Stimulated activated CD8-positive, alpha-beta memory T cell treated with anti-CD3 and anti-CD28 coated beads, Interleukin-2, amount 100 ng/mL, for 48 hours (primary cell): ENCODE measurements at places on chromosomes 5 and 9.

DNA sequence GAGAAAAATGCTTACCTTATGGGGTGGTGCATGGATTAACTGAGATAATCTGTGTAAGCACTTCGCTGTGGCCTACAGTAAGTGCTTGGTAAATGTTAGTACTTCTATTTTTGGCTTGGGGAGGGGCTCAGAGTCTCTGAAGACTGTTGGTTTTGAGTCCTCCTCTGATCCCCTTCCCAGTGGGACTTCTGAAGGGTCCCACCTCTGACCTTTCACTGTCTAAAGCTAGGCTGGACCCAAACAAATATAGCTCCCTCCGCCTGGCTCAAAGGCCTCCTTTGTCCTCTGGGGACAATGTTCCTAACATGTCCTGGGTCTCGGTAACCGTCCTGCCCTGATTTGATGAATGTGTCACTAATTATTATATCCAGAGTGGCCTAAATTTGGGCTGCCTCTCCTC lies 34.8 kb downstream of the CAMK2A start:
- no peak for DNase-seq

- no peak for DNase-seq
Measured at GRCh38 chr5:74064911-74065310, 438.9 kb downstream of the ARHGEF28 start.

- DNase-seq, result no peak
Measured at GRCh38 chr5:175677571-175677970, 19.7 kb downstream of the HRH2 start.

- DNase-seq, result no peak
Measured at GRCh38 chr5:12934722-12935121, 1009.8 kb downstream of the DNAH5 start.

- DNase-seq, result no peak
Measured at GRCh38 chr5:33362915-33363314, 77.8 kb upstream of the TARS1 start.

DNA sequence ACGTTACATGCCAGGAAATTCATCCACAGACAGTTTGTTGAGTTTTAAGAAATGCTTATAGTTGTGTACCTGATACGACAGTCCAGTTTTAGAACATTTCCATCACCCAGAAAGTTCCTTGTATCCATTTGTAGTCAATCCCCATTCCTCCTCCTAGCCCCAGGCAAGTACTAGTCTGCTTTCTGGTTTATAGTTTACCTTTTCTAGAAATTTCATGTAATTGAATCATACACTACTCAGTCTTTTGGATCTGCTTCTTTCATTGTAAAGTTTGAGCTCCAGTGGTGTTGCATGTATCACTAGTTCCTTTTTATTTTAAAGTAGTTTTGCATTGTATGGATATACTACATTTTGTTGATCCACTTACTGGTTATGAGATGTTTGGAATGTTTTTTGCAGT lies 291.2 kb downstream of the AOPEP start:
- DNase-seq, result no peak

DNA sequence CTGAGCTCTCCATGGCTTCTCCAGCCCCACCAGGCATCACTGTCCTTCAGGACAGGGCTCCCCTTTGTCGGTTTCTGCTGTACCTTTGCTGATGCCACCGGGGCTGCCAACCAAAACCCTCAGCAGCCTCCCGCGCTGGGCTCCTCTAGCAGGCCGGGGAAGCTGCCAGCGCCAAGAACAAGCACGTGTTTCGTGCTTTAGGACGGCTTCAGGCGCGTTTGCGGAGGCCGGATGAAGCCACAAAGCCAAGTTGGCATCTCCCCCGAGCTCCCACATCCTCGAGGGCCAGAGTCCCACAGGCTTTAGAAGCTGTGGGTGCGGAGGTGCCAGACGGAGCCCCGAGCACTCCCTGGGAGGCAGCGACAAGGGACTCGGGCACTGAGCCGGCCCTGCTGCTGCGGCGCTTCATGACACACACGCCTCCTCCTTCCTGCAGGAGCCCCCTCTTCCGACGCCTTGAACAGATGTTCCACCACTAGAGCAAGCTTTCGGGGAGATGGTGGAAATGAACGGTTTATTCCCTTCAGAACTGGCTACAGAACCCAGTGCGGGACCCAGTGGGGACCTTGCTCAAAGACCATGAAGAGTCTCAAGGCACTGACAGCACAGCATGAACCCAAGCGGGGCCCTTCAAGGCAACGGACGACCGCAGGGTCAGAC lies 36.7 kb downstream of the SARDH start:
- no peak for DNase-seq

DNA sequence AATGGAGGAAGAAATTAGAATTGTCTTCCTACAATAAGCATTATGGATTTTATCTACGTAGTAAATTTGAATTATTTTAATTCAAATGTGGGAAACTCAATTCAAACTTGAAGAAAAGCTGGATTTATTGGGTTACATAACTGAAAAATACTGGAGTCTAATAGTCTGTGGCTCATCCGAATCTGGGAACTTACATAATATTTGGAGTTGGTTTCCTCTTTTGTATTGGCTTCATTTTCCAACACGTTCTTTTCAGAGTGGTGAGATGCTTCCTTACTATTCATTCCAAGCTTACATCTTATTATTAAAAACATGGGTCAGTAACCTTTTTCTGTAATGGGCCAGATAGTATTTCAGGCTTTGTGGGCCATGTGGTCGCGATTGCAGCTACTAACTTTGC lies 164.8 kb downstream of the ARHGAP26 start:
- no peak for DNase-seq

DNA sequence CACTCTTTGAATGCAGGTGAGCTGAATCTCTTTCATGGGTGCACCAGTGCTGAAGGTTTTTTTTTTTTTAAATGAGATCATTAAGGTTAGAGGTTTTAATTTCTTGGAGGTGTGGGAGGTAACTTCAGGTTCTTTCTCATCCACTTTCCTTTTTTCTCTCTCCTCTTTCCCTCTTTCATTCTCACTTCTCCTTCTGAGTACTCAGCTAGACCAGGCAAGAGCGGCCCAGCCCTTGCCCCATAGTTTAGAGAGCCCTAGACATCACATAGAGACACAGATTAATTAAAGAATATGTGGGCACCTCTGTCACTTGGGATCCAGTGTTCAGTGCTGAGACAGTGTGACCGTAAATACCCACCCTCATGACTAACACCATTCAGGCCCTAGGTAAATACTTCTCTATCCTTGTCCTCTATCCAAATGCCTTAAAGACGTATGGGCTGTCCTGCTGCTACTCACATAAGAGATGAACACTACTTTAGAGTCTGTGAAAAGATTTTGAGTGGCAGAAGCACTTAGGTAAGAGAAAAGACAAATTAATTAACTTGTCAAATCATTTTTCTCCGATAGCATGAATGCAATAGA lies 174.1 kb downstream of the TLE4 start:
- no peak for DNase-seq

DNA sequence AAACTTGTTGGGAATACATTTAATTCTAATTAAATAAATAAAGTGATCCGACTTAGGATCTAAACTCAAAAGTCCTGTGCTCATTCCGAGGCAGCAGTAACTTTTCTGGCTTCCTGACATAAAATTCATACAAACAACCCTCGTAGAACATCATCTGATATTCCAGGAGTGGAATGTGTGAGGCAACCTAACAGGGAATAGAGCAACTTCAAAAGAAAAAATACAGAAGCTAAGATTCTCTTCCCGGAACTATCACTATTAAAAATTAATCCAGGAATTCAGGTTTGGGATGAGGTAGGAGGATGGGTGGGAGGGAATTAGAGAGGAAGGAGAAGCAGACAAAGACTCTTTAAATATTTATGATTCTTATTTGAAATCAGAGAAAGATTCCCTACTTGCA lies 32.9 kb upstream of the TRIO start:
- DNase-seq, result no peak

GRCh38 chr9:72476617-72477437 lies 44.6 kb upstream of the TMC1 start:
- DNase-seq, result peak; percentile 11

DNA sequence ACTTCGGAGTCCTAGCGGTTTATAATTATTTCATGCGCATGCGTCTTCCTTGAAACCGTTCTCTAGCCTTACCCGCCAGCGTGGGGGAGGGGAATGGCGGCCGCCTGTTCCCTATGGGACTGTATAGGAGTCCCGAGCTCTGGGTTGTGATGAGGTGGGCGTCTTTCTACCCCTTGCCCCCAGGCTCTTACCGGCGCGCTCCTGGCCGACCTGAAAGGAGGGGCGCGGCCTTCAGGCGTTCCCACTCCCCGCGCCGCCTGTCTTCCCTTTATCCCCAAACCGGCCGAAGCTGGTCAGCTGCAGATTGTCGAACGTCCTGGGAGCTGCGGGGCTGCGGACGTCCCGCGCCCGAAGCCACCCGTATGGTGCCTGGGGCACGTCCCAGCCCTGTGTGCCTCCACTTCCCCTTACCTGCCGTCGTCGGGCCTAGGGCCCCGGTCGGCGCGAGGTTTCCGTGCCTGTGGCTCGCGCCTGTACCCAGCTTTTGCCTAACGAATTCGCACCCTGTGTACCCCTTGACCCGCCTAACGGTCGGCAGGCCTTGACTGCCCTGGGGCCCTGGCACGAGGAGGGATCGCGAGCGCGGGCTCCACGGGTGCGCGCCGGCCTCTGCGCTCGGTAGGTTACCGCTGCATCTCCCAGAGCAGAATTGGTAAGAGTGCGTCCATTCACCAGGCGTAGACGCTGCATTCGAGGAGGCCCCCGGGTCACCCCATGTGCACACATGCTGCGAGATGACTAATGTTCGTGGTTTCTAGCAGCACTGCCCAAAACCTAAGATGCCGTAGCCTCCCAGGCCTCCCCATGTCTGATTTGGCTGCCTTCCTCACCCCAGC lies 653 bp upstream of the HNRNPH1 start:
- DNase-seq, result peak; percentile 50

DNA sequence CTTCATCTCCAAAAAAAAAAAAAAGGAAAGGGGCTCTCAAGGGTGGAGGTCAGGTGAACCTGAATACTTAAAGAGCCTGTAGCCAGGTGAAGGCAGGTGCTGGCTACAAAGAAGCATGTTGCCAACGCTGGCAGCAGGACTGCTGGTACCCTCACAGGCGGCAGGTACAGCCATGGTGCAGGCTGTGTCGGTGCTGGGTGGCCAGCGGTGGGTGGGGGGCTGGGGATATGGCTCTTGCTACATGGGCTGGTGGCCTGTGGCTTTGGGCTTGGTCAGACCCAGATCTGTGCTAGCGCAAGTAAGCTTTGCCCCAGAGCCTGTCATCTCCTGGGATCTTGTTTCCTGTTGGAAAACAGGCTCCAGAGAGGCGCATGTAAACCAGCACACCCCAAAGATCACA lies 86.3 kb upstream of the PHYKPL start:
- no peak for DNase-seq

DNA sequence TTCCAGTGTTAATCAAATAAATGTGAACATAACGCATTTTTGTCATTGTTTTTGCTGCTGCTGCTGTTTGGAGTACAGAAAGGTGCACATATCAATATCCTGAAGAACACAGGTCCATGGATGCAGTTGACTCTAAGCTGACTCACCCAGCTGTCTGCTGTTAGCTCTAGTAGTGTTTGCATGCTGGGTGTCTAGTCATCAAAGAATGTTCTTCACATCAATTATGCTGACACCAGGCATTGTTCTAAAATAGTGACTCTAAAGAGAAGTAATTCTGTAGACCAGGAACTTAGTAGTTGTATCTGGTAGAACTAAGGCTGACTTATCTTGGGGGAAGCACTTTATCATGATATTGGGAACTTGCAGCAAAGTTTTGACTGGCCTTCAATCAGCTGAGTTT lies 55.7 kb upstream of the DPYSL3 start:
- no peak for DNase-seq

DNA sequence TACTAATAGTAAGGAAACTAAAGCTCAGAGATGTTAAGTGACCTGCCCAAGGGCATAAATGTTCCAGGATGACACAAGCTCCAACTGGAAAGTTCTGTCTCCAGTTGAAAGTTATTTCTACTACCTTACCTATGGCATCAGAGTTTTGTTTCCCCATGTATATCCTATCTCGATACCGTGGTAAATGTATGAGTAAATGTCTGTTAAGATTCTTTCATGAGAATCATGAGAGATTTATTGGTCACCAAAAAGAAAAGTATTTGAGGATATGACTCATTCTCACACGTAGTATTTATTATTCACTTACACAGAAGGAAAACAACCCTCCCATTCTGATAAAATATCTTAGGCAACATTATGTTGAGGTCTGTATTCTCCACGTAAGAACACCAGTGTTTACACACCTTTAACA lies 11.1 kb upstream of the SHOC1 start:
- DNase-seq, result no peak

GRCh38 chr9:136740971-136741882 lies 1.5 kb downstream of the LCN10 start:
- no peak for DNase-seq

- no peak for DNase-seq
Measured at GRCh38 chr5:179233909-179234562, 111.2 kb downstream of the ADAMTS2 start.

- DNase-seq, result no peak
Measured at GRCh38 chr9:78191931-78192330, 43.9 kb upstream of the CEP78 start.

DNA sequence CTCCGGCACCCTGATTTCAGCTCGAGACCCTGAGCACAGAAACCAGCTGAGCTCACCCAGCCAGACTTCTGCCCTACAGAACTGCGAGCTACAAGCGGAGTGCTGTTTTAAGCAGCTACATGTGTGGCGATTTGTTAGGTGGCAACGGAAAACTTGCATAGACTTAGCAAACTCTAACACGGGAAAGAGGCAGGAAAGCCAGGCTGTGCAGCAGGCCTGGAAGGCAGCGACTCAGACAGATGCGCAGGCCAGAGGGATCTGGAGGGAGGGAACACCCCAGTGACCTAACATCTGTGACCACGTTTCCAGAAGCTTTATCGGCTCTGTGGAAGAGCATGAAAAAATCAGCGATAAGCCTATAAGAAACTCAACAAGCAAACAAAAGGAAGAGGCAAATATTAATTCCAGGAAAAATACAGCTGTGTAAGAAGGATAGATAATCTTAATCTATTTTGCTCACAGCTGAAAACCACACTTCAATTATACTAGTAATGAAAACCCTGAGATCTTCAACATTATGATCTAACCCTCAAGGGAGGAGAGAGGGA lies 11.0 kb downstream of the UBAC1 start:
- DNase-seq, result no peak

GRCh38 chr5:178230879-178231538 lies 1.6 kb downstream of the PHYKPL start:
- no peak for DNase-seq

DNA sequence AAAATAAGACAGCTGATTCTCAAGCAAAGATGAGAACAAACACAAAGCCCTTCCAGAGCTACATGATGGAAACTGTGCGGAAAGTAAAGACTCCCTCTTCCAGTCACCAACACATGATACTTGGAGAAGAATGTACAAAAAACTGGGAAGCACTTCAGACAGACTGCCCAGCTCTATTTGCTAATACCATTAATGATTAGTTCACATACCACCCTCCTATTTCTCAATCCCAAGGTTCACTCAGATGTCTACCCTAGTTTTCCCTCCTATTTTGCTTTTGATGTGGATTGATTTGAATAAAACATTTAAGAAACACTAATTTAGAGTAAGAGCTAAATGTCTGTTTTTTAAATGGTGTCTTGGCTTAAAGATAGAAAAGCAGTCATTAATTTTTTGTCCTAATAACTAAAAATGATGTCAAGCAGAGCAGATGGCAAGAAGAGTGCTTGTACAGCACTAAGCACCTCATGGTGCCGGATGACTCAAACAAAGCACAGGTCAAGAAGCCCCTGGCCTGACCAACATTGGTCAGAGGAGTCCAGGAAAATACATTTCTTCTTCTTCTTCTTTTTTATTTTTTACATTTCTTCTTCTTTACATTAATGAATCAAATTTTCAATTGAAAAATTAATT lies 639.4 kb downstream of the PDE4D start:
- no peak for DNase-seq
